Skin of body (tissue), 3 donors: ENCODE measurements at places on chromosomes 13 and 19. TPM values are rescaled to one million over a fixed set of nuclear protein-coding genes. Genes with fewer than 3 reads are reported as not detected.
A peak's percentile ranks its signal among the peaks of the same experiment; 100 is the strongest.

DNA sequence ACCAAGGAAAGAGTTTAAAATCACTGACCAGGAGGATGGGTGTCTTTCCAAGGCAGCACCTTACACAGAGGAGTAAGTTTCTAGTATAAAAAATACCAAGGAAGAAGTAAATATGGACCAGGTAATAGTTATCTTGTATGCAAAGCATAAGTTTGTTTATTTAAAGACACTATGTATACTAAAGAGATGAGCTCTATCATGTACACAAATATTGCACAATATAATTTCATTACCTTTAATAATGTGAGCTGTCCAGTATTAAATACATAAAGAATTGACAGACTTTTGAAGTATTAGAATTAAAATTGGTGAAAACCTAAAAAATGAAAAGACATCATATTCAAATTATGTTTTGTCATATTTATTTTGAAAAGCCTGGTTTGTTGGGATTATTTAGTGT is 322.0 kb upstream of the MIR17HG start:
- no peak for DNase-seq

FGF22 gene
- 1.4 TPM for total RNA-seq

DNA sequence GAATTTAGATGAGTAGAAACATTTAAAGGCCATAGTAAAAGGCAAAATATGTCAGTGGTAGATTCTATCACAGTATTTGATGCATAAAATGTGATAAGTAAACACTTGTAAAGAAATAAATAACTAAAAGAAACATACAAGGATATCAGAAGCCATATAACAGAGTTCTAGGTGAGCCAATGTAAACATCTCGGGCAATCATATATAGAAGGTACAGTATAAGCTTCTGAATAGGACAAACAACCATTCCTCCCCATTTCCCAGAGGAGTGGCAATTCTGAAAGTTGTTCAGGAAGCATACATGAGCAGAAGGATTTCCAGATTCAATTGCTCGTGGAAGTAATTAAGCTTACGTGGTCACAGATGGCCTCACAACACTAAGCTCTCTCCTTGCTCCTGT is 267.3 kb downstream of the LHFPL6 start:
- no peak for DNase-seq

IGFL4 gene
- 4.7 TPM for total RNA-seq

DNA sequence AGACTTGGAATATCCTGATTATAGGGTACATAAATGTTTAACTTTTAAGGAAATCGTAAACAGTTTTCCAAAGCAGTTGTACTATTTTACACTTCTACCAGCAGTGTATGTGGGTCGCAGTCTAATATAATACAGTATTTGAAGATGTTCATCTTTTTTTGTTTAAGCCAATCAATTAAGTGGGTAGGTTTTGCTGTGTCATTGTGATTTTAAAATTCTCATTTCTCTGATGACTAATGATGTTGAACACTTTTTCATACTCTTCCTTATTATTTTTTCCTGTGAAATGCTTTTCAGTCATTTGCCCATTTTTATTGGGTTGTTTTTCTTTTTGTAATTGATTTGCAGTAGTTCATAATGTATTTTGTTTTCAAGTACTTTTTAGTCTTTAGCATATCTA is 2689.7 kb downstream of the PCDH9 start:
- DNase-seq: no peak

DNA sequence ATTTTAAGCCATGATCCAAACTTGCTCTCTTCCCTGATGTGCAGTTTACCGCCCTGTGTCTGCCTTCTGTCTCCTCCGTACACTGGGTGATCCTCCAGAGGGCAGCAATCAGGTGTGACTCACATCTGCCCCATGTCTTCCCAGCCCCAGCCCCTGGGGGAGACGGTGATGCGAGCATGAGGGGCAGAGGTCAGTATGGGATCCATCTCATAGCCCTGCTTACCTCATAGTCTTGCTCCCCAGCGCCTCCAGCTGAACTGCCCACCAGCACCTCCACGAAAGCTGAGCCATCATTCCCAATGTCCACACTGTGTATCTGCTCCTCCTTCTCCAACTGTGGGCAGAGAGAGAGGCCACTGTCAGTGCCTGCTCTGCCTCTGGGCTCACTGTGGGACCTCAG is 14.6 kb downstream of the XRCC1 start:
- DNase-seq: no peak

GIPC3 gene
- total RNA-seq: 0.20 TPM

GRCh38 chr19:35293363-35293739 is 1.4 kb downstream of the MAG start:
- DNase-seq: peak; percentile 23

- no peak for DNase-seq
Observed at GRCh38 chr13:44304433-44304725, 69.2 kb upstream of the SERP2 start.

GRCh38 chr19:49560358-49560900 is 19.9 kb downstream of the NOSIP start:
- DNase-seq: no peak
